Transverse colon (tissue), 4 donors: ENCODE measurements at places on chromosomes 2 and 18. TPM values are rescaled to one million over a fixed set of nuclear protein-coding genes. Genes with fewer than 3 reads are reported as not detected.

Gene TXNDC9
- 28.1 TPM for total RNA-seq

Gene KLHL41
- 3.4 TPM for total RNA-seq

Gene ACTR2
- total RNA-seq = 123 TPM

Gene PDE1A
- total RNA-seq = 4.4 TPM

Gene UNC50
- 46.8 TPM for total RNA-seq

Gene POTEI
- total RNA-seq = not detected

Gene CNDP1
- total RNA-seq = not detected

Gene AMER3
- total RNA-seq = 0.27 TPM

Gene TEX44
- total RNA-seq = not detected

Gene GALNT14
- not detected for total RNA-seq

Gene SMAD7
- total RNA-seq = 76.3 TPM

Gene IL36B
- not detected for total RNA-seq

Gene CD8B2
- total RNA-seq = not detected

Gene SLC35G4
- total RNA-seq = not detected

Gene CAPN14
- not detected for total RNA-seq

Gene CYP1B1
- 3.4 TPM for total RNA-seq

Gene SCYGR7
- total RNA-seq = not detected

Gene RNF181
- 137 TPM for total RNA-seq

Gene FER1L5
- total RNA-seq = not detected

Gene UBXN2A
- total RNA-seq = 9.0 TPM

Gene CCDC102B
- 6.0 TPM for total RNA-seq

Gene GCG
- not detected for total RNA-seq

Gene UGT1A10
- total RNA-seq = 54.2 TPM

Gene RAD51AP2
- 0.40 TPM for total RNA-seq

Gene PLB1
- total RNA-seq = 4.2 TPM

Gene CCDC150
- 1.6 TPM for total RNA-seq

Gene ASIC4
- total RNA-seq = not detected

Gene POTEC
- total RNA-seq = not detected

Gene GPR35
- total RNA-seq = 244 TPM

Gene FBXO48
- total RNA-seq = 2.6 TPM

Gene NAT8
- 1.2 TPM for total RNA-seq

Gene FRZB
- total RNA-seq = 3.5 TPM

Gene ACMSD
- total RNA-seq = not detected

Gene CFAP65
- total RNA-seq = 1.5 TPM

Gene FLACC1
- not detected for total RNA-seq

Gene CDH7
- total RNA-seq = not detected

Gene ANKRD62
- total RNA-seq = 0.20 TPM

Gene FKBP1B
- 27.3 TPM for total RNA-seq

Gene SLC4A3
- 0.68 TPM for total RNA-seq

Gene HOXD9
- total RNA-seq = 13.3 TPM

Gene TNS1
- total RNA-seq = 101 TPM

Gene LYPD1
- total RNA-seq = 0.27 TPM

Gene ITPRIPL1
- total RNA-seq = not detected

Gene ANKRD30B
- total RNA-seq = not detected

Gene RUFY4
- not detected for total RNA-seq

Gene ZNF521
- 29.5 TPM for total RNA-seq

Gene MEP1B
- 31.1 TPM for total RNA-seq

Gene FOXD4L1
- total RNA-seq = not detected
